ENCODE measurements at places on chromosomes 4 and X.

GRCh38 chr4:144948009-144948408 lies 150.0 kb downstream of the ANAPC10 start:
- no peak for DNase-seq

DNA sequence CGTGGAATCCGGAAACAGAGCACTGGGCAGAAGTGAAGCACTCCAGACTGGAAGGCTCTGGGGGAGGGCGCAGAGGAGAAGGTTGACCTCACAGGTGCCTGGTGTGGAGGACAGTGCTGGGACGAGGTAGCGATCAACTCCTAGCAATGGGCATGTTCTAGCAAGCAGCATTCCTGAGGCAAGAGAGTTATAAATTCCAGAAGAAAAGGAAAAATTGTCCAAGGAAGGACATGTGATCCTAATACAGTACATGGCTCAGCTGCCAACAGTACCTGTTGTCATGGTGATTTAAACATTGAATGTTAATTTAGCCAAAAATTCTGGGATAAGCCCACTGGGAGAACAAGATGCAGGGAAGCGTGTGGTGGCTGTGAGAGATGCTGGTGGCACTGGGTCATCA lies 8.2 kb downstream of the ARHGAP4 start:
- no peak for DNase-seq

DNA sequence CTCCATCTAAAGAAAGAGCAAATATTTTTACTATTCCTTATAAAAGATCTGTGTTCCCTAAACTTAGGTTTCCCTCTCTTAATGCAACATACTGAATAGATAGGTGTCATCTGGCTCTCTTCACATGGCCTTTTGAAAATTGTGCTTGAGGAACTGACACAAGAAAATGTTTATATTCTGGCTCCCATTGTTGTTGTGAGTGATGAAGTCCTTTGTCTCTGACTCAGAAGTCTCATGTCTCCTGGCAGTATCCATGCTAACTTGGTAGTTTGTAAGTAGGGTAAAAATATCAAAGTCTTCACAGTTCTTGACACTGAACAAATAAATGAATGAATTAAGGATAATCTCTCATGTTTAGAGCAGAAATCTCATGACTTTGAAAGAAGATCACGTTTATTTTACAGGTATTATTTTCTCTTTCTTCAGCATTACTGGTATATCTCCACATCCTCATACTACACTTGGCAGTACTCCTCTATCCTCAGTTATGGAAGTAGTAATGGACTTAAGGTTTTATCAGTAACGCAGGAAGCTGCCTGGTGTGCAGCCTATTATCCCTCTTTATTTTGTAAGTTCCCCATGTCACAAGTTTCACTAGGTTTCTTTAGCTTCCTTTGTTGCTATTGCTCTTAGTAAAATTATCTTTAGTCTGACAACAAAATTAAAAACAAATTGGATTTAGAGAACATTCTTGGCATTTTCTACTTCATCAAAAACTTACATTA lies 14.2 kb upstream of the PABPC4L start:
- DNase-seq: no peak

GRCh38 chrX:49276671-49277534 lies 7.3 kb downstream of the PPP1R3F start:
- no peak for DNase-seq

GRCh38 chr4:8338351-8338961 lies 68.9 kb downstream of the HTRA3 start:
- DNase-seq: no peak

GRCh38 chr4:58734030-58734674 lies 1624.0 kb upstream of the IGFBP7 start:
- DNase-seq: no peak

Measured in CD4-positive, alpha-beta T cell treated with Interleukin-10 for 1 hour (primary cell).